Activated naive CD8-positive, alpha-beta T cell treated with anti-CD3 and anti-CD28 coated beads, Interleukin-2, amount 10 ng/mL, durations not matched to agents 7 days and 5 days (primary cell): ENCODE measurements at places on chromosomes 1 and 21.
A peak's percentile ranks its signal among the peaks of the same experiment; 100 is the strongest.

DNA sequence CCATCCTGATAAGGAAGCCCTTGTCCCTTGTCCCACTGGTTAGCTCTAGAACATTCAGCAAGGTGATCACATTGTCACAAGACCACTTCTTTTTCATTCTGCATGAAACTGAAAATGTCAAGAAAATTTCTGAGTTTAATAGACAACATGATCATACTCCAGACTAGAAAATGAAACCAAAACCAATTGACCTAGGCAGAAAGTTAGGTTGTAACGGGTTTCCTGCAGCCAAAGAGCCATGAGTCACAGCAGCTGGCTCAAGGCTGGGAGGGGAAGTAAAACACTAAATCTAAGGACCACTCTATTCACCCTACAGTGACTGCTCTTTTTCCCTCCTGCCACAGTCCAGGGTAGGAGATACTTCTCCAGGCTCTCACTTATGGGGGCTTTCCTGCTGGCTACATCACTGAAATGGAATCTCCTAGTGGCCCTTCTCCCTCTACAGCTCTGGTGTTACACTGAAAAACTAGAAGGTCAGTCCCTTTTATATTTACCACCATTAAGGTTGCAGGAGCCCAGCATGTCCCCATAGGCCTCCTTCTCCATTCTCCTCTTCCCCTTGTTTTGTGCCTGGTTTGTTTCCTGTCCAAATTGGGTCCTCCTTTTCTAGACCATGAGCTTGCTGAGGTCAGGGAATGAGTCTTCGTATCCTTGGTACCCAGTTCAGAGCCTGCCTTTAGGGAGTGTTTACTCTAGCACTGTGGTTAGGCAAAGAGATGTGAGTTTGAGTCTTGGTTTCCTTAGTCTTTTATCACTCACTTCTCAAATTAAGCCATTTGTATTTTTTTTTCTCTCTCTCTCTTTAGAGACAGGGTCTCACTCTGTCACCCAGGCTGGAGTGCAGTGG is 236.5 kb upstream of the JUN start:
- peak; percentile 39 for DNase-seq

DNA sequence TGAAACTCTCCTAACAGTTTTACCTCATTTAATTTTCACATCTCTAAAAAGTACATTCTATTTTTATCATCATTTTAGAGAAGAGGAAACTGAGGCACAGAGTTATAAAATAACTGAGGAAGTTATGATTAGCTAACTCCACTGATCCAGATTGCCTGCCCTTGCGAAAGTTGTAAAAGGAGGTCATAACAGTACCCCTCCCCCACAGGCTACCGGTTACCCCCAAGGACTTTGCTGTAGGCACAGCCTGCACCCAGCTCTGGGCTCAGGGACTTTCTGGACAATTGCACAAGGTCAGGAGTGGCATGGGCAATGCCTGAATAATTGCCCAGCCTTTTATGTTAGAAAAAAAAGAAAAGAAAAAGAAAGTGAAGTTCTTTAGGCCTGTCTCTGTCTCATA is 22.7 kb downstream of the PIGM start:
- DNase-seq = no peak

- no peak for DNase-seq
These were observed 2.7 kb upstream of the KIF21B start for GRCh38 chr1:201026234-201026633.

GRCh38 chr21:41973861-41974751 is 20.3 kb upstream of the C2CD2 start:
- peak; percentile 44 for DNase-seq

DNA sequence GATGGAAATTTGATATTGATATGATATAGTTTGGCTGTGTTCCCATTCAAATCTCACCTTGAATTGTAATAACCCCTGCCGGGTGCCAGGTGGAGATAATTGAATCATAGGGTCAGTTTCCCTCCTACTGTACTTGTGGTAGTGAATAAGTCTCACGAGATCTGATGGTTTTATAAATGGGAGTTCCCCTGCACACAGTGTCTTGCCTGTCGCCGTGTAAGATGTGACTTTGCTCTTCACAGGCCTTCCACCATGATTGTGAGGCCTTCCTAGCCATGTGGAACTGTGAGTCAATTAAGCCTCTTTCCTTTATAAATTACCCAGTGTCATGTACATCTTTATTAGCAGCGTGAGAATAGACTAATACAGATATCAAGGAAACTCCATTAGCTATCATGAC is 74.6 kb downstream of the MAP3K7CL start:
- no peak for DNase-seq

DNA sequence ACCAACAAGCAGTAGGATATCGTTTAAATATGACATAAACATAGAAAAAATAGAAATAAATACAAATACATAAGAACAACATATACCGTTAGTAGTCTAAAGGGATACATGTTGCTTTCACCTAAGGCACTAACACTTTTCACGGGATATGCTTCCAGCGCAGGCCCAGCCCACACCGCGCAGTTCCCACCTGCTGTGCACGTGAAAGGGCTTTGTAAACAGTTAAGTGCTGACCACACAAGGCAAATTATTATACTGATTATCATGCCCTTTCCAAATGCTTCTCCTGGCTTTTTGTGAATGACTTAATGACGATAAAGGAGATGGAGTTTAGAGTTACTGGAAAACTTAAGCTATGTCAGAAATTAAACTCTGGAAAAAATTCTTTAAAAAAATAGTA is 11.3 kb upstream of the IL22RA1 start:
- DNase-seq = no peak

GRCh38 chr21:36976882-36977651 is 10.6 kb upstream of the HLCS start:
- peak; percentile 46 for DNase-seq

GRCh38 chr1:43512681-43513080 is 18.0 kb upstream of the PTPRF start:
- no peak for DNase-seq

GRCh38 chr1:58754073-58754613 is 29.7 kb downstream of the JUN start:
- DNase-seq = no peak

DNA sequence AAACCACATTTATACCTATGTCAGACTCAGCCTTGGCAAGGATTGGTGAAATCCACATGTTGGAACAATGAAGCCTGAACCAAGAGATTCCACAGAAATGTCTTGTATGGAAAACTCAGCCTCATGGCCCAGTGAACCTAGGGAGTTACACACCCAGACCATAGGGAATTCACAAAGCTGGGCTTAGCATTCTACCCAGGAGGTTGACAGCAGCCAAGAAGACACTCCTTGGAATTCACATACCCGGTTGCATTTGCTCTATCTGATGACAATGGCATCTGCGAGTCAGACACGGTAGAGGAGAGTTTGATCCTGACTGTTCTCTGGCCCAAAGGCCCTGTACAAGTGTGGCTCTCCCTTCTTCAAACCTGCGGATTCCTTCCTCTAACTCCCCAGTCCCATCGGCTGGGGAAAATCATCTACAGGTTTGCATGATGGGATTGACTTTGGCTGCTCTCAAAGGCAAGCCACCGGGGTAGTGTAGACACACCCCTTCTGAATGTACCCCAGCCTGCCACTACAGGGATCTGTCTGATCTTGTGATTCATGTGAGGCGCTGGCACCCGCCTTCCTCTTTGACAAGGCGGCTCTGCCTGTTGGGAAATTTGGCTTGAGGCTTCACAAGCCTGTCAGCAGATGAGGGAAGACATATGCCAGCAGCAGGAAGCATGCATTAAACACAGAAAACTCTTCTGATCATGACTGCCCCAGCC is 297.3 kb upstream of the KAZN start:
- DNase-seq = no peak

DNA sequence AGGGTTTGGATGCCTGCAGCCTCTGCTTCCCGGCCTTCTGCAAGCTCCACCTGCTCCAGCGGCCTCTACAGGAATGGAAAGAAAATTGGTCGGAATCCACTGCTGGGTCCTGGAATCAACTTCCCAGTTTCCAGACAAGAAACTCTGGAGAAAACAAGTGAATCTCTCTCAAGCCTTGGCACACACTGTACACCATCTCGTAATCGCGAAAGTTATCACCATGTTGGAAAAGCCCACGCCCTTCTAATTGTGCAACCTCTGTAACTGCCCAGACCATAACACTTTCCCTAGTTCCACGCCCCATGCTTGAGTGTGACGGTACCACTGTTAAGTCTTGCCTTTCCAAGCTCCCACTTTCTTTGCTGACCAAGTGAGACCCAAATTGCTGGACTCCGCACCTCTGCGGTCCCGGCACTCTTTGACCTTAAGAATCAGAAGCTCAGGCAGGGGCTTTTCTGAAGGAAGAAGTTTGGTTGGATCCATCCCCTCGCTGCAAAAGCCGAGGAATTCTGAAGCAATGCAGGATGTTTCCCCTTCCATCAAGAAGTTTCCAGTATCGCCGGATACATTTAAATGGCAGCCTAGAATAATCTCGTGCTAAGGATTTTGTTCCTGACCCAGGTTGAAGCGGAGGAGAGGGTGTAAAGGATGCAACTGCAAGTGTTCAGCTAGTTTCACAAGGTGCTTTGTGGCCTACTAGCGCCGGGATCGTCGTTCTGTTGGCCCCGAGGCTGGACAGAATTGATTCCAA is 6.2 kb downstream of the NR5A2 start:
- no peak for DNase-seq

DNA sequence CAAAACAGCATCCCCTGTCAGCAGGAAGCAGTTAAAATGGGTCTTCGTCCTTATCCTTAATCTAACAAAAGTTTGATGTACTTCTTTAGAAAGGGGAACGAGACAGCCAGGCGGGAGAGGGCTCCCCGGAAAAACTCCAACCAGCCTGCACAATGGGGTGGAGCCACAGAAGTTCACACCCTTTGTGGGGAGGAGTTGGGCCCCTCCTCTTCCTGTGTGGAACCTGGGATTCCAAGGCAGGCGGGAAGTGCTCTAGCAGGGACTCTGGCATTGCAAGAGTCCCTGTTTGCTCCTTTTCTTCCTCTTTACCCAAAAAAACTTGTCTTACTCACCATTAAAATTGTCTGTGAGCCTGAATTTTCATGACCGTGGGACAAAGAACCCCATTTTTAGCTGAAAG is 47.7 kb downstream of the FCRL5 start:
- DNase-seq = no peak

GRCh38 chr1:25257196-25257595 is 9.9 kb upstream of the RSRP1 start:
- DNase-seq = no peak

- DNase-seq = no peak
These were observed 2.2 kb upstream of the SPRR4 start for GRCh38 chr1:152968248-152968647.

- DNase-seq = no peak
These were observed 22.2 kb upstream of the GPR25 start for GRCh38 chr1:200850554-200850953.

- no peak for DNase-seq
These were observed 14.5 kb downstream of the SAMD11 start for GRCh38 chr1:938088-938683.

DNA sequence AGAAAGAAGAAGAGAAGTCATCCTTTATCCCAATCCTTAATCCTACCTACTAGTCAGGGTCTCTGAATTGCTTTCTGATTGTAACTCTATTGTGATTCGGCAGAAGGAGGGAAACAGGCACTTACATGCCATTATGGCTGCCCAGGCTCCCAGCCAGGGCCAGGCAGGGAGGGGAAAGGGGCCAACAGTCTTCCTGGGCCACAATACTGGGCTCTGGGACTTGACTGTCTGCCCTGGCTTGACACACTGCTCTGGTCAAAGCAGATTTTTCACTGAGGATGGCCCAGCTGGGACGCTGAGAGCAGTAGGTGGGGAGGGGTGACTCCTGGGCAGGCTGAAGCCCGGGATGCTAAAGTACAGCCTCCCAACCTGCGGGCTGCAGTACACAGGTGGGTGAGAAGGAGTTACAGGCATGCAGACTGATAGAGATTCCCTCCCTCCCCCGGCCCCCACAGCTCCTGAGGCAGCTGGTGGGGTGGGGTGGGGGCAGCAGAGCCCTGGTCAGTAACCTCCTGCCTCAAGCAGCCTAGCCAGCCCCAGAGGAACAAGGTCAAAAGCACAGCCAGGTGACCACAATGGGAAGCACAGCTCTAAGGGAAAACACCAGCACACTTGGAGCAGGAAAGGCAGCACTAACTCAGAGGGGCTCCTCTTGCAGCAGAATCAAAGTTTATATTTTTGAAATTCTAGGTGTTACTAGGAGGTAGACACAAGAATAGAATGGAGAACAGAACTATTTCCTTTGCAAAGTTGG is 25.3 kb downstream of the KCND3 start:
- DNase-seq = no peak

DNA sequence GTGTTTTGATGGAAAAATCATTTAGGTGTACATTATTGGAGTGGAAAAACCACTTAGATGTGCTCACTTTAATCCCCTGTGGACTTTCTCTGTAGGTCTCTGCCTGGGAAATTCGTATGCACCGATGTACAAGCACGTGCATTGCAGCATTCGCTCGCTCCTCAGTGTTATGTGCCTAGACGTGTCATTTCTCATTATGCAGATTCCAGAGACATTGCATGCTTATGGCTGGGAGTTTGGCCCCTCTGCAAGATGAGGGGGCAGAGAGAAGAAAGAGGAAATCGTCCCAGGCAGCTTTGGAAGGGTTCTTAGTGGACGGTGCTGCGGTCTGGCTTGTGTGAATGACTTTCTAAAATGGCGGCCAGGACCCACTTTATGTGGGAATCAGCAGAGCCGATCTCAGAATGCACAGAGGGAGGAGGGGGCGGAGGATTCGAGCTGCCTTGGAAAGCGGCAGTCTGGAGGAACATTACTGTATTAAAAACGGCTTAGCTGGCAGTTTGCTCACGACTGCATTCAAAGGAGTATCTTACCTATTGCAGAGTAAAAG is 2.3 kb downstream of the SPEN start:
- DNase-seq = peak; percentile 40

- DNase-seq = peak; percentile 76
These were observed 63.4 kb downstream of the CD2 start for GRCh38 chr1:116817582-116818064.

DNA sequence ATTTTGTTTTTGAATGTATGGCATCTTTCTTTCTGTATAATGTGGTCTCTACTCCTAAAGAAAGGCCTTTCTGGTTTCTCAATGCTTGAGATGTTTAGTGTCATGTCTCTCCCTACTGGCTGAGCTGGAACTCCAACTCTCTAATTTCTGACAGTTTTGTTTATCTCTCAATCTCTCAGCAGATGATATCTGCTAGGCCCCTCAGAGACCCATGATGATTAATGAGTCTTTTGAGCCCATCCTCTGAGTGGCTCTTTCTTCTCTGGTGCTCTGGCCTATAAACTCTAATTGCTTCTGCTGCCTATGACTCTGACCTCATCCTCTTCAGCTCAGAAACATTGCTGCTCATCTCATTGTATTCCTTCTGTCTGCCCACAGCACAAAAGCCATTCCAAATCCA is 46.6 kb downstream of the CRB1 start:
- DNase-seq = no peak

GRCh38 chr1:87684713-87685205 is 356.1 kb downstream of the LMO4 start:
- DNase-seq = no peak

DNA sequence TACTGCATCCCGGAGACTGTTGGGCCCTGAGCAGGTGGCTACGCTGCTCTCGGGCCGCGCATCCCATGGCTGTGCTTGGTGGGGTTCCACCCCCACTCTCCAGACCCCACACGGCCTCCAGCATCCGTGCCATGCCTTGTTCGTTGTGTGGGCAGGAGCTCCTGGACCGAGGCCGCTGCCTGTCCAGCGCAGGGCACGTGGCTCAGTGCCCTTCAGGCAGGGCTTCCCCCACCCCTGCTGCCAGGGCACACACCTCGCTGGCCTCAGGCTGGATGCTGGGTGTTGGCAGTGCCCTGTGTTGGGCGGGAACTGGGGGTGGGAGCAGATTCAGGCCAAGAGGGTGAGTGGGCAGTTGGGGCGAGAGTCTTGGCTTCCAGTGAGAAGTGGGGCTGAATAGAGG is 9.9 kb downstream of the PRKCZ start:
- DNase-seq = no peak

GRCh38 chr1:35568975-35569395 is 4.1 kb upstream of the TFAP2E start:
- DNase-seq = peak; percentile 67
